Type B pancreatic cell (in vitro differentiated cells): ENCODE measurements at places on chromosomes 5 and 9. TPM values are rescaled to one million over a fixed set of nuclear protein-coding genes. Genes with fewer than 3 reads are reported as not detected.

DNA sequence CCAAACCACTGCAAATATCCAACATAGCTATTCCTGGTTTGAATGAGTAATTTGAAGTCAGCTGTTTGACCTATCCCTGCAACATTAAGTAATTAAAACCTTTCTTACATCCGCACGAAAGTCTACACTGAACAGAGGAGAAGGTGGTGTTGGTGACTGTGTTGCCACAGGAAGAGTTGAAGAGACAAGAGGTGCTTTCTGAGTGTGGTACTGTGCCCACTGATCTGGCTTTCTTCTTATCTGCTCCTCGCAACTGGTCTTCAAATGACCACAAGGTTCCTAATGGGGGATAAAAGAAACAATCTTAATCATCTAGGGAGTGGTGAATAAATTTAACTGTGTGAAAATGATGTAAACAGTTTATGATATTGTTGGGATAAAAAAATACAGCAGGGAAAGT is 29.4 kb upstream of the PDCL start:
- no peak overlapping the region for H3K4me3 ChIP-seq
- H3K4me1 ChIP-seq: no peaks in the 10 kb centered on the region
- H3K27me3 ChIP-seq: no peaks in the 10 kb centered on the region
- H3K27ac ChIP-seq: no peak overlapping the region

- H3K27me3 ChIP-seq: no peaks in the 10 kb centered on the region
- DNase-seq: no peak
- peaks cover 7% of the 10 kb centered on the region for H3K36me3 ChIP-seq
- no peak overlapping the region for H3K27ac ChIP-seq
- no peak overlapping the region for H3K4me3 ChIP-seq
- peaks cover 16% of the 10 kb centered on the region for H3K4me1 ChIP-seq
Observed at GRCh38 chr5:112388739-112389138, 30.3 kb downstream of the EPB41L4A start.

DNA sequence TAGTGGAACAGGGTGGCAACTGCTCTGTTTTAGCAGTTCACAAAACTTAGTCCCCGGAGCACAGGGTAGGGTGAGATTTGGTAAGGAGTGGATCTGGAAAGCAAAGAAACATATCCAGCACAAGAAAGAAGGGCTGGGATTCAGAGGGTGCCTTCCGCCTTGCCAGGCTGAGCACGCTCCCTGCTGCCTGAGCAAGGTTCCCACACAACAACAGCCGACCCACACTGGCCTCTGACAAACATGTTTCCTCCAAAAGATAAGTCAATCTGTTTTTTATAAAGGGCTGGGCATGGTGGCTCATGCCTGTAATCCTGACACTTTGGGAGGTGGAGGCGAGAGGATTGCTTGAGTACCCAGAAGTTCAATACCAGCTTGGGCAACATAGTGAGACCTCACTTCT is 45.8 kb downstream of the RAB3C start:
- no peaks in the 10 kb centered on the region for H3K36me3 ChIP-seq
- no peak overlapping the region for H3K4me3 ChIP-seq
- DNase-seq: no peak
- H3K27me3 ChIP-seq: no peaks in the 10 kb centered on the region
- H3K4me1 ChIP-seq: peaks cover 9% of the 10 kb centered on the region

GRCh38 chr9:2597483-2597882 is 24.1 kb upstream of the VLDLR start:
- peaks cover 8% of the 10 kb centered on the region for H3K4me1 ChIP-seq
- H3K27ac ChIP-seq: no peak overlapping the region
- no peak overlapping the region for H3K4me3 ChIP-seq
- peaks cover 6% of the 10 kb centered on the region for H3K36me3 ChIP-seq
- no peak for DNase-seq

DNA sequence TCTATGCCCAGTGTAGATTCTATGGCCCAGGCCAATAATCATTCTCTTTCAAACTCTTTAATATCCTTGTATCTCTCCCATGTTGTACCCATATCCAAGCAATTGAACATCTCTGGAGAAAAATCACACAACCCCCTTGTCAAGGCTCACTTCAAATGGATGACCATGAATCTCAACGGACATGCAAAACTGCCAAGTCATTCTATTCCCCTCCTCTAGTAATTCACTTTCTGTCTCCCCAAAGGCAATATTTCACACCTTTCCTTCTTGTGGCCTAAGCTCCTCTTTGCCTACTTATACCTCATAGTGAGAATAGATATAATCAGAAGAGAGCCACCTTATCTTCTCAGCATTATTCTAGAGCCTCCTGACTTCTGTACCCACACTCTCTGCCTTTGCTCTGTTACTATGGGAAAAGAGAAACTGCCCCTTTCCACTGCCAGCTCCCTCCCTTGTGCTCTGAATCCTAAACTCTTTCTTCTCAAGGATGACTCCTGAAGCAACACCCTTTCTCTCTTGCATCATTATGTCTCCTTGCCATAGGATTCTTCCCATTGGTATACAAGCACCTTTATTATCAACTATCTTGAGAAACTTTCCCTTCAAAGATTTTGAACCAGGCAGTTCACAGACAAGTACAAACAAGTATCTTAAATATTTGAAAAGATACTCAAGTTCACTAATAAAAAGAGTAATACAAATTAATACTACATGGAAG is 66.1 kb downstream of the RPS23 start:
- DNase-seq: no peak
- no peak overlapping the region for H3K4me3 ChIP-seq
- no peak overlapping the region for H3K27ac ChIP-seq
- H3K36me3 ChIP-seq: no peaks in the 10 kb centered on the region
- no peaks in the 10 kb centered on the region for H3K4me1 ChIP-seq

DNA sequence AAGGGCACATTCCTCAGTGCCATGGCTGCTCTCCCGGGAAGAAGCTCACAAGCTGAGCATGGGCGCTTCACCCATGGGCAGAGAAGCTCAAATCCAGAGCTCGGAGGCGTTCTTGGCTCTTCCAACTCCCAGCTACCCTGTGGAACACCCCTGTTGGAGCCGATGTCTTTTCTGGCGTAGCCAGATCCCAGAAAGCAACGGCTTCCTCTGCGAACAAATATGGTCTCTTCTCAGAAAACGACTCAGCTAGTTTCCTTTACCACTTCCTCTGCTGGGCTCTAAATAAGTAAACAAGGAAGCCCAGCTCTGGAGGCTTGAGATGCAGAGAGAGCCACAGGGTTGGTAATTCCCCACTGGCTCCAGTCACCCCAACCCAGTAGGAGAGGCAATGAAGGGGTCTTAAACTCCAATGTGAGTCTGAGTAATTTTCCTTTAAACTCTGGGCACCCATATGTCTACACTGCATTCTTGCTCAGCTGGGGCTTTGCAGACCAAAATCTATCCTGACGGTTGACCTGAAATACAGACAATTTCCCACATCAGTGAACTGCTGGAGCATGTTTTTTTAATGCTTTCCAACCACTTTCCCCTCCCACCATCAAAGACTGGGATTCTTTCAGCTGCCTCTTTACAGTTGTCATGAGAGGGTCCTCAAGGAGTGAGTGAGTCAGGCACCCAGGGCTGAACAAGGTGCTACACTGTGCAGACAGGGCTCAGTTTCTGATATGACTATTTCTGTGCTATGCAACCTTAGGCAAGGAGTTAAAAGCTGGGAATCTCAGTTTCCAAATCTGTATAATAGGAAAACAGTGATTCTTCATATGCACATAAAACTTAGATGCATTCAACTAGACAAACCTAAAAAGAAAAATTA is at the start of gene LCP2:
LCP2 (minus strand) TSS at position 189 of the 874 bp plus-strand sequence; CDS start at position 23, 166 bp downstream.
- H3K4me3 ChIP-seq: no peak within 1 kb of the TSS
- no peaks in the 10 kb centered on the region for H3K36me3 ChIP-seq
- H3K27me3 ChIP-seq: peaks cover 19% of the 10 kb centered on the region
- H3K27ac ChIP-seq: no peak within 1 kb of the TSS

- peak overlapping the region; percentile 4 for H3K27ac ChIP-seq
- H3K27me3 ChIP-seq: peaks cover 9% of the 10 kb centered on the region
- H3K4me1 ChIP-seq: peaks cover 20% of the 10 kb centered on the region
- DNase-seq: no peak
Observed at GRCh38 chr9:20618361-20618802, 3.9 kb downstream of the MLLT3 start.

The TAS2R1 gene
- total RNA-seq: not detected in 2 replicates
